ENCODE measurements at places on chromosomes 7 and 10.

DNA sequence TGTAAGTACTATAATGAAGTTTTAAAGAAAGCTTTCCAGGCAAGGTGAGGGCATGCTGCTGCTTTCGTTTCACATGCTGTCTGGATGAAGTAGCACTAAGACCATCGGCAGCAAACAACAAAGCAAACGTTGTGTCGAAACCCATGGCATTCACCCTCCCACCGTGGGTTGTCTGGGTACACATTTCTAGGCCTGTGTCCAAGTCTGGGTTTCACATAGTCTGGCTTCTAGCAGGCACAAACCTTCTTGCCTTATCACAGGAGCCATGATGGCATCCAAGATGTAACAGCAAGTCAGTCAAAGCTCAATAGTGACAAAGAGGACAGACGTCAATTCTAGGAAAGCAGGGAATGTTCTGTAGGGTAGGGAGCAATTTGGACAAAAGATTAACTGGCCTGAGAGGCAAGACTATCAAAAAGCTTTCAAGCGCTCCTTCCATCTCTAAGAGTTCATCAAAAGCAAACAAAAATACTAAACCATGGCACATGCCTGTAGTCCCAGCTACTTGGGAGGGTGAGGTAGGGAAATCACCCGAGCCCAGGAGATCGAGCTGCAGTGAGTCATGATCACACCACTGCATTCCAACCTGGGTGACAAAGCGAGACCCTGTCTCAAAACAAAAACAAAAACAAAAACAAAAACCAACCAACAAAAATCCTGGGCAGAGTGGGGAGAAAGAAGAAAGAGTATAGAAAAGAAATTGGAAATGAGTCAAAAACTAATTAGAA lies 42.7 kb downstream of the PAXIP1 start:
- DNase-seq, result no peak

GRCh38 chr10:104608091-104608828 lies 32.8 kb upstream of the SORCS3 start:
- no peak for DNase-seq

DNA sequence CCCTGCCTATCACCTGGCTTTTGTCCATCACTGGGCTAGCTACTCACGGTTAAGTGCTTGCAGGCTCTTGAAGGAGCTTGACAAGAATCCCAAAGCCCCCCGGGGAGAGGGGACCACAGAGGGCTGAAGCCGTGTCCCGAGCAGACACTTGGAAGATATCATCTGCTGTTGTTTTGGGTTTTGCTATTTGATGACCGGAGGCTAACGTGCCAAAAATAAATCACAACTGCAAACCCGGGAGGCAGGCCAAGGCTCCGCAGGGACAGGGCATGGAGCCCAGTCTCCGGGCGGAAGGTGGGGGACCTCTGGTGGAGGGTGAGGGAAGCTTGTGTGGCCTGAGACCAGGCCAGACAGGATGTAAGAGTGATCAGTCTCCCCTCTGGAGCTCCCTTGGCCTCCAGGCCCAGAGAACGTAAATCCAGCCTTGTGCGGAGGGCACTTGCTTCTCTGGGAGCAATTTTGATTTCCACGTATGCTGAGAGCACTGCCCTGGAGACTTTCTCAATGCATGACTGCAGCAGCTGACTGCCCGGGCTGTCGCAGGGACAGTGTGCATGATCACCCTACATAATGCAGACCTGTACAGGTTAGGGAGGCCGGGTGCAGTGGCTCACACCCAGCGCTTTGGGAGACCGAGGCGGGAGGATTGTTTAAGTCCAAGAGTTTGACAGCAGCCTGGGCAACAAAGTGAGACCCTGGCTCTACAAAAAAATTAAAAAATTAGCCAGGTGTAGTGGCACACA lies at the start of gene PHKG1:
Gene PHKG1, minus strand, starts transcription at position 164 of the 743 bp plus-strand sequence. CDS start 4,011 bp downstream, outside the sequence.
- DNase-seq, result no peak

DNA sequence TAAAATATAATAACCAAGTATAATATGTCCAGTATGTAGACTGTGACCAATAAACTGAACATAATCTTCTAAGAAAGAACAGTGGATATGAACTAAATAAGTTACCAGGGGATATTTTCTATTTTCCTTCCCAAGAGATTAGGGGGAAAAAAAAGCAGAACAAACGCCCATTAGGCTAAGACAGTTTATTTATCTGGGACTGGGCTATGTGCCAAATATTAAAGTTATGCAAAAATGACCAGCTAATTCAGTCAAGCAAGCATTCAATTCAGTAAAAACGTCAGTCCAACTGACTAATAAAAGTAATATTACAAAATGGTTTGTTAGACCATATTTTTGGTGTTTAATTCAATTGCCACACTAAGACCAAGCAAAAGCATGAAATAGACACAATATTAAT lies 122.2 kb downstream of the TSPAN12 start:
- DNase-seq, result no peak

DNA sequence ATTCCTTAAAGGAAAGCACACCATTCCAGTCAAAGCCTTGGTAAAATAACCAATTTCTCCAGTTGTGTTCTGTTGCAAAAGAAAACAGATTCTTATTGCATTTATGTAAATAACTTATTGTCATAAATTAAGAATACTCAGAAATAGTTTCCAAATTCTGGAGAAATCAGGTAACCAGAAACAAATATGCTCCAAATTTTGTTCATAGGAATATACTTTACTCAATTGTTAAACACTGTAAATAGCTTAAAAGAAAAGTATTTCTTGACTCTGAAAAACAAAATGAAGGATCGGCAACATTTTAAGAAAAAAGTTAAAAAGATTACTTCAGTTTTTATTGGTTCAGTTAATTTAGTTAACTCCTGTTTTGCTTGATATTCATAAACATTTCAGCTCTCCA lies 67.1 kb upstream of the PIK3CG start:
- no peak for DNase-seq

DNA sequence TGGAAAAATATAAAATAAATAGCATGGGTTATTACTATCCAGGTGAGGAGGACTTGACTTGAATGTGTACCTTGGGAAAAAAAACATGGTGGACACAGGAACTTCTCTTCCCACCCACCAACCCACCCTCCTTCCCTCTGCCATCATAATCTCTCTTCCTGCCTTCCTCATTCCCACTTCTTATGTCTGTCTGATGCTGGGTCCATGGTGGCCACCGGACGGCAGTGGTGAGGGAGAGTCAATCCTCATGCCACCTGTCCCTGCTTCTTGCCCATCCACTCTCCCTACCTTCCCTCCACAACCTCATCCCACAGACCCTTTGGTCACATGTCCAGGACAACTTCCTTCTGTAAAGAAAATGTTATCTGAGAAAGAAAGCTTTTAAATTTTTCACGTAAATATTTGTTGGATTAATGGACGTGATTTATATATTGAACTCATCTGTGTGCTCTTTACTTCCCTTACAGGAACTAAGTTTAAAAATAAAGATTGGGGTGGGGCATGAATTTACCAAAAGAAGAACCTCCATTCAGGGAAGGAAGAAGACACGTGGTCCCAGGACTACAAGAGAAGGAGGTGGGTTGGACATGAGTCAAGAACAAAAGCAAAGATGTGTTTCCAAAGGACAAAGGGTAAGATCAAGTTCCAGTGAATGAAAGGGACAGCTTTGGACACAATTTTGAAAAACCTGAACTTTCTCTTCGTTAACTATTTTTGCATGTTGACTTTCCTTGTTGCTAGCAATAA lies 104.5 kb downstream of the PIP4K2A start:
- DNase-seq, result no peak

GRCh38 chr7:24825931-24826661 lies 68.8 kb upstream of the GSDME start:
- no peak for DNase-seq

DNA sequence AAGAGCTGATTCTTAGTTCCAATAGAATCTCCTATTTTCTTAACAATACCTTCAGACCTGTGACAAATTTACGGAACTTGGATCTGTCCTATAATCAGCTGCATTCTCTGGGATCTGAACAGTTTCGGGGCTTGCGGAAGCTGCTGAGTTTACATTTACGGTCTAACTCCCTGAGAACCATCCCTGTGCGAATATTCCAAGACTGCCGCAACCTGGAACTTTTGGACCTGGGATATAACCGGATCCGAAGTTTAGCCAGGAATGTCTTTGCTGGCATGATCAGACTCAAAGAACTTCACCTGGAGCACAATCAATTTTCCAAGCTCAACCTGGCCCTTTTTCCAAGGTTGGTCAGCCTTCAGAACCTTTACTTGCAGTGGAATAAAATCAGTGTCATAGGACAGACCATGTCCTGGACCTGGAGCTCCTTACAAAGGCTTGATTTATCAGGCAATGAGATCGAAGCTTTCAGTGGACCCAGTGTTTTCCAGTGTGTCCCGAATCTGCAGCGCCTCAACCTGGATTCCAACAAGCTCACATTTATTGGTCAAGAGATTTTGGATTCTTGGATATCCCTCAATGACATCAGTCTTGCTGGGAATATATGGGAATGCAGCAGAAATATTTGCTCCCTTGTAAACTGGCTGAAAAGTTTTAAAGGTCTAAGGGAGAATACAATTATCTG lies 1.6 kb downstream of the LRRTM3 start:
- DNase-seq, result no peak

DNA sequence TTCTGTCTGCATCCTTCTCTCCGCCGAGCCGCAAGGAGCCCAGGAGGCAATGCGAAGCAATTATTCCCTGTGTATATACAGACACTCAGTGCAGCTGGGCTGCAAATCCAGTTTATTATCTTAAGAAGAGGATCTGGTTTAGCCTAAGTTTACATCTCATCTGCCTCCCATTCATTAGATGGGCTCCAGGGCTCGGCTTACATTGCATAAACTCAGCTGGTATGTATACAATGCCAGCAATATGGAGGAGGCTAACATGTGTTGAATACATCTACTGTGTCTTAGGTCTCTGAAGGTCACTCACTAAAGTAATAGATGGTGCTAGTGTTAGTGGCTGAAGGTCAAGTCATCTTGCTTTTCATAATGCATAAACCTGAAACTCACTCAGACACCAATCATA lies 996.8 kb downstream of the KCNMA1 start:
- DNase-seq, result no peak

GRCh38 chr10:79192677-79193003 lies 123.9 kb downstream of the ZMIZ1 start:
- no peak for DNase-seq

Measured in stimulated activated naive CD4-positive, alpha-beta T cell (primary cell).